ENCODE measurements at places on chromosomes 16 and 17.

GRCh38 chr17:35523296-35523695 lies 14.2 kb downstream of the SLFN12L start:
- no peak for DNase-seq

GRCh38 chr16:56549161-56549560 lies 15.7 kb upstream of the MT4 start:
- DNase-seq: no peak

GRCh38 chr17:61420745-61421398 lies 21.2 kb downstream of the TBX2 start:
- DNase-seq: no peak

DNA sequence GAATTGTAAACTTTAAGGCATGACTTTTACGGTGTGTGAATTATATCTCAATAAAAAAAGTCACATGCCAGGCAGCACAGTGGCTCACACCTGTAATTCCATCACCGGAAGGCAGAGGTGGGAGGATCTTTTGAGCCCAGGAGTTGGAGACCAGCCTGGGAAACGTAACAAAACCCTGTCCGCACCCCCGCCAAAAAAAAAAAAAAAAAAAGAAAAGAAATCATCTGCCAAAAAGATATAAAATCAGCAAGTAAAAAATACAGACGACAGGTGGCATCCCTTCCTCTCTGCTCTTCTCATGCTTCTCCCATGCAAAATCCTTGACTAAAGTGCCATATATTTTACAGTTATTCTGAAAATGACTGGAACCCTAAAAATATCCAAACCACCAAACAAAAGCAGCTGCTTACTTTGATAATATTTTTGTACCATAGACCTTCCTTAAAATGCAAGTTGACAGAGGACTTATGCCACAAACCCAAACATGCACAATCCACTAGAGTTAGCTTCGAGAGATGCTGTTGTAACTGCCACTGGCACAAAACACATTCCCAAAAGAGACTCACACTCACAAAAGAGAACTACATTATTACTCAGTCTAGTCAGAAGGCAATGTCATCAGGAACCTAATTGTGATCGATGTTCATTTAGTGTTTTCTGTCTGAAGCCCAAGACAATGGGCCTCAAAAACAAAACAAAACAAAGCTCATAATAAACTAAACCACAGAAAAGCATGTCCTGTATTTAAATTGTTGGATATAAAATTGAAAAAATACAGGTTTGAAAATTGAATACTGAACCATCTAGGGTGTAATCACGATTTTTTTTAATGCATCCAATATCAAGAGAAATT lies 2.4 kb downstream of the CRLF3 start:
- no peak for DNase-seq

- no peak for DNase-seq
These were observed 1.6 kb downstream of the TMC8 start for GRCh38 chr17:78132084-78132676.

DNA sequence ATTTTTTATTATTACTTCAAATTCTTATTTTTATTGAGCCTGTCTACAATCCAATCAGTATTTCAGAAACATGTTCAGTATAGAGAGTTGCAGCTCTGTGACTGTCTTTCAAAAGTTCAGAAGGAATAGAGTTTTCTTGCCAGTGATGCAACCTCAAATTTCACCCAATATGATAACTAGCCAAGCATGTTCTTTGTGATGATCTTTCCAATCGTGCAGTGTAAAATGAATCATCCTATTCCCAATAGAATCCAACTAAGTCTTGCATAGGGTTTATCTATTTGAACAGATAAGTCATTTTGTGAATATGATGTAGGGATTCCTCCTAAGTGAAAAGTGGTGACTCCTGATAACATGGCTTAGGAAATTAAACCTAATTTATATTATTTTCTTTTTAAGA lies 937.8 kb downstream of the KCNJ2 start:
- no peak for DNase-seq

DNA sequence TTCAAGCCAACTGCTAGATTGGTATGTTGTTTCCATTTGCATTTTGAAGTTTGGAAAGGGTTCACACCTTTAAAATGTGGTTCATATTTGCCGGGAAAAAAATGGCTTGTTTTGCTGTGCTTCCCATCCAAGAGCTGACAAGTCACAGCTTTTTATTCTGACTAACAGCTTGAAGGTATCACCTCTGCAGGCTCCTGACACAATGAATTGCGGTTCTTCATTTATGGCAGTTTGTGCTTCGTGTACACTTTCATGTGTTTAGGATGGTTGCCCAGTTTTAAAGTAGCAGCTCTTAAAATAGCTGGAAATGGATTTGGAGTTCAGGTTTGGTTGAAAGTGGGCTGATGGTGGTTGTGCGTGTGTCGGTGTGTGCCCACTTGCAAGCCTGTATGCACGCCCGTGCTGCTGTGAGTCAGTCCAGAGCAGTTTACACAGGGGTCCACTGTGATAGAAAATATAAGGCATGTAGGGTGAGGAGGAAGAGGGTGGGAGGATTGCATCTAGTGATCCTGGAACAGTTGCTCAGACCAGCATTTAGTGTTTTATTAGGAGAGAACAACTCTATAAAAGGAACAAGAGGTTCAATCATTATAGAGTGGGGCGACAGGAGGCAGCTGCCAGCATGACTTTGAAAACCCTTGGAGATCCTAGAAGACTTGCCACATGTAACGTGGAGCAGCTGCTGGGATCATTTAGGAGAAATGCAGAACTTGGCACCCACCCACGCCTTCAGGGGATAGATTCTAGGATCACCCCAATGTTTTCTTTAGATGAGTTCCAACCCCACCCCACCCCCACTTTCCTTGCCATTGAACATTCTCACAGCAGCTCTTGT lies 108.0 kb upstream of the TBX2 start:
- no peak for DNase-seq

GRCh38 chr17:70517816-70518215 lies 348.5 kb downstream of the KCNJ2 start:
- no peak for DNase-seq

DNA sequence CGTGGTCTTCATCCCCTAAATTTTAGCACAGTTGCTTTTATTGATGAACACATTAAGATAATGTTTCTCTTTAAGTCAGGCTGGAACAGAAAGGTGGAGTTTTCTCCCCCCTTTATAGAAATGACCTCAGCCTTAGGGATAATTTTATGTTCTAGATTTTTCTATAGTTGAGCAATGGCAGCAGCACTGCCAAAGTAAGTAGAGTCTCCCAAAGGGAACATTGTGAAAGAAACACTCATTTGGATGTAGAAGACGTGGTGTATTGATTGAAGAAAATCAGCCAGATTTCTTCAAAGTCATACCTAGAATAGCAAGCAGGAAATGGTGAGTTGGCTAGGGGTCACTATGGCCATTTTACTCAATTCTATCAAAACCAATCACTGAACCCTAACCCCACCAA lies 122.5 kb downstream of the DNAH9 start:
- DNase-seq: no peak

DNA sequence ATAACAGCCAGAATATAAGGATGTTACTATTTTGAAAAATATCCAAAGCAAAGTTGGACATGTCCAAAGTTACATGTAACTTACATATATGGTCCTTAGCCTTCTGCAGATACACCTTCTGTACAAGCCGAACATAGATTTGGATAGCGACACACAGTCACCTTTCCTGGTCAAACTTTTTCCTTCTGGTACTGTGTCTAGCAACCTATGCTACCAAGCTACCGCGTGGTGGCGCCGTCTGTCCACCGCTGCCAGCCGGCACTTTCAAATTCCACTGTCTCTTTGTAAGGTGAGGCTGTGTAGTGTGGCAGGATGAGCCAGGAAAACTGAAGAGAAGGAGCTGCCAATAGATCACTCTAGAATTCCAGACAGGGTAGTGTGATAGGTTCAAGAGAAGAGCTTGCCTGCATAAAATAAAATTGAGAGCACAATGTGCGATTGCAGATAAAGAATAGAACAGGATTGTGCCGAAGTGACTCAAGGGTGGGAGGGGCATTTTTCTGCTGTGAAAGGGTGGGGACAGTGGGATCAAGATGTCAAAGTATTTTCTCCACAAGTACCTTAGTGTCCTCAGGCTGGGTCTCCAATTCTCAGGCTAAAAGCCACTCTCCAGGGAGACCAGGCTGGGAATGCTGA lies 366.9 kb downstream of the SLC39A11 start:
- no peak for DNase-seq

- no peak for DNase-seq
These were observed 48.0 kb downstream of the ABCC6 start for GRCh38 chr16:16175296-16175695.

DNA sequence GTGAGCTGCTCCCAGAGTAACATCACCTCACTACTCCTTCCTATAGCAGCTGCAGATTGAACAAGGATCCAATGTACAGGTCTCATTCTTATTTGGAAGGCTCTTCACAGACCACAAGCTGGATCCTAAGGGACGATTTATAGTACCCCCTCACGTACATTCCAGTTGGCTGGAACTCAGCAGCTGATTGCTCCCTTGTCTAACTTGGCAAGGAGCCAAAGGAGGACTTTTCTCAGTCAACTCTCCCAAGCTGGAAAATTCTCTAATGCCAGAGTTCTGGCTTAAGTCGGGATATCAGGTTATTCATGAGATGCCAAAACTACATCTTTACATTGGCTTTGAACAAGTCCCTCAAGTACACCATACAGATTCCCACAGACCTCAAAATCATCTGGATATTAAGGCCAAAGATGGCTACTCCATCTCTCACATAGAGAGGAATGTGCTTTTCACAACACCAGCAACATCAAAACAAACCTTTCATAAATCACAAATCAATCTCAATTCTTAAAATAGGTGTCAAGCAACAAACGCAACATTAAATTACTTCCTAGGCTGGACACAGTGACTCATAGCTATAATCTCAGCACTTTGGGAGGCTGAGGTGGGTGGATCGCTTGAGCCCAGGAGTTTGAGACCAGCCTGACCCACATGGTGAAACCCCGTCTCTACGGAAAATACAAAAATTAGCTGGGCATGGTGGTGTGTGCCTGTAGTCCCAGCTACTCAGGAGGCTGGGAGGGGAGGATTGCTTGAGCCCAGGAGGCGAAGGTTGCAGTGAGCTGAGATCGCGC lies 39.3 kb downstream of the SMG6 start:
- DNase-seq: no peak

GRCh38 chr16:74752756-74753155 lies 21.9 kb downstream of the FA2H start:
- DNase-seq: no peak

GRCh38 chr17:55704401-55704800 lies 18.3 kb downstream of the TMEM100 start:
- DNase-seq: no peak

- no peak for DNase-seq
These were observed 49.3 kb downstream of the SF3B3 start for GRCh38 chr16:70572926-70573270.

GRCh38 chr17:75731716-75732498 lies 10.6 kb downstream of the ITGB4 start:
- DNase-seq: no peak

DNA sequence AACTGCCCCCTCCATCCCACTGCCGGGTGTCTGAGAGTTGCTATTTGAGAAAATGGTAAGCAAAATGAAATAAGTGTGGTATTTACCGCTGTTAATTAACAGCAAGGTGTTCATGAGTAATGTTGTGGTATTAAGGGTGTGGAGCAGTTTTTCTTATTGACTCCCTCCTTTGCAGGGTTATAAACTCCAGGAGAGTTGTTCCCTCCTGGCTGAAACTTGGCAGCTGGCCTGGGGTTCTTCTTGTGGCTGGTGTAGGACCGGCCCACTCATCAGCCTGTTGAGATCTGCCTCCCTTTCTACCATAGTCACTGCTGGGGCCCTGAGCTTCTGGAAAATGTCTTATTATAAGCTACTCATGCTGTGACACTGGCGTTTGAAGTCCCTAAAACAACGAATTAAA lies 128.6 kb downstream of the SOX9 start:
- DNase-seq: no peak

- DNase-seq: no peak
These were observed 397 bp downstream of the NCOR1 start for GRCh38 chr17:16215002-16215272.

DNA sequence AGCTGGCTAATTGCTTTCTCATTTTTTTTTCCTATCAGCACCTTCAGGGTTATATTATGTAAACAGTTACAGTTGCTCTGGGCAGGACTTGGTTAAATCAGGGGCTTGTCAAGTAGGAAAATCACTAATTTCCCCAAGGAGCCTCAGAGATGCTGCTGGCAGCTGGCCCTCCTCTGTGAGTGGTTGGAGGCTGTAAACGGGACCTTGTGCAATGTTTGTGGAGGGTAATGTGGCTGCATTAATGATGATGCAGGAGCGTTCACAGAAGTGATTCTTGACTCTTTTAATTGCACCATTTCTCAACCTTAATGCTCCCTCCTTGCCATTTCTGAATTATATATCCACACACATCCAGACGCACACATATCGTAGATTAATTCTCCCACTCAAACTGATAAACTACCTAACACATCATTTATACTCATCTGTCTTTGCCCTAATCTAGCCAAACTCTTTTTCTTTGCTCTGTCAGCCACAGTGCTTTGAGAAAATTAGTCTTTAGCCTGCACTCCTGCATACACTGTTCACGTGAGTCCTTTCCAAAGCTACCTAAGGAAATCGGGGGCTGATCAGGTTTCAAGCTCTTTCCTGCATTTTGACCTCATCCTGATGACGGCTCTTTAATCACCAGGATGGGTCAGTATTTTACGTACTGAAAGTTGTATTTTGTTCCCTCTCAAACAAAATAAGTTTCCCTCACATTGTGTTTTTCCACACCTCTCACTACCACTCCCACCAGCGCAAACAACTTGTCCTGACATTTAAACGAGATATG lies 154.4 kb upstream of the PIRT start:
- no peak for DNase-seq

- no peak for DNase-seq
These were observed 78.6 kb upstream of the NOG start for GRCh38 chr17:56514899-56515298.

GRCh38 chr17:5591966-5592365 lies 7.7 kb upstream of the NLRP1 start:
- DNase-seq: no peak

DNA sequence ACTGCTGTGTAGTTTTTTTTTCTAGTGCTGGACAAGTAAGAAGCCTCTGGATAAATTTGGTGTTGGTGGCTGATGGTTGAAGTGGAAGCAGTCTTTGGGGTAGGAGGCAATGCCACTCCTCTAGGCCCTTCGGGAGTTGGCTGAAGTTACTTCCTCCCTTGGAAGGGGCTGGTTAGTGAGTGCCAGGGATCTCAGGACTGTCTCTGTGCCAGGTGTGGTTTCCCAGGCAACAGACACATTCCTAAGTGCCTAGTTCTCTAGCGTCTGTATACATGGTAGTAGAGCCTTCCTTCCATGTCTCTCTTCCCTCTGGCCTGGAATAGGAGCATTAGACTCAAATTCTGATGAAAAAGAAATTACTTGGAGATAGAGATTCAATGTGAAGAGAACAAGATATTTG lies 15.3 kb downstream of the TMEM98 start:
- DNase-seq: no peak
